T follicular helper cell (primary cell): ENCODE measurements at places on chromosomes 13 and 19.

DNA sequence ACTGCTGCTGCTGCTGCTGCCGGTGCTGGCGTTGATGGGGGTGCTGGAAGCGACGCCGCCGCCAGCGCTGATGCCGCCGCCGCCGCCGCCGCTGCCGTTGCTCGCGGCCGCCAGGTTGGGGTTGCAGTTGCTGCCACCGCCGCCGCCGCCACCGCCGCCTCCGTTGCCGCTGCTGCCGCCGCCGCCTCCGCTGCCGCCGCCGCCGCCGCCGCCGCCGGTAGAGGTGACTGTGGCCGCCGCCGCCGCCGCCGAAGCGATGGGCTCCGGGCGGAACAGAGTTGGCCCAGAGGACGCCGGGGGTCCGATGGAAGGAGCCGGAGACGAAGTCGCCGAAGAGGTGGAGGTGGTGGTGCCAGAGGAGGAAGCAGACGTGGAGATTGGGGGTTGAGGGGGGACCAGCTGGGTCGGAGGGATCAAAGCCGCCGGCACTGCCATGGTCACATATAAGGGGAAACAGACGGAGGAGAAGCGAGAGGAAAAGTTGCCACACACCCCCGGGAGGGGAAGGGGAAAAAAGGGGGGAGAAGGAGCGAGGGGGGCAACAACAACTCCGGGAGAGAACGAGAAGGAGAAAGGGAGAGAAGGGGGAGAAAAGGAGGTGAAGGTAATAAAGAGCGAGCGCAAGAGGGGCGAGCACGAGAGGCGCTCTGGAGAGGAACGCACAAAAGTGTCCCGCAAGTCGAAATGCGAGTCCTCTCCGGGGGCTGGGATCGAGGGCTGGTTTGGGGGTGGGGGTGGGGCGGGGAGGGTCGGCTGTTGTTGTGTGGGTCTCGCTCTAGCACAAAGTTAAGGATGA, 471 bp downstream of the DACH1 start:
- DNase-seq, result no peak

GRCh38 chr13:50366488-50367174, 351.4 kb downstream of the KCNRG start:
- DNase-seq, result no peak

GRCh38 chr13:32638739-32639138, 52.5 kb downstream of the PDS5B start:
- DNase-seq, result no peak

- DNase-seq, result no peak
Observed at GRCh38 chr13:44439452-44440024, 65.9 kb downstream of the SERP2 start.
